ENCODE measurements at places on chromosomes 12 and 14.

- no peak for DNase-seq
Observed at GRCh38 chr14:28830115-28830534, 63.5 kb downstream of the FOXG1 start.

- no peak for DNase-seq
Observed at GRCh38 chr14:75568140-75568539, 10.3 kb upstream of the FLVCR2 start.

DNA sequence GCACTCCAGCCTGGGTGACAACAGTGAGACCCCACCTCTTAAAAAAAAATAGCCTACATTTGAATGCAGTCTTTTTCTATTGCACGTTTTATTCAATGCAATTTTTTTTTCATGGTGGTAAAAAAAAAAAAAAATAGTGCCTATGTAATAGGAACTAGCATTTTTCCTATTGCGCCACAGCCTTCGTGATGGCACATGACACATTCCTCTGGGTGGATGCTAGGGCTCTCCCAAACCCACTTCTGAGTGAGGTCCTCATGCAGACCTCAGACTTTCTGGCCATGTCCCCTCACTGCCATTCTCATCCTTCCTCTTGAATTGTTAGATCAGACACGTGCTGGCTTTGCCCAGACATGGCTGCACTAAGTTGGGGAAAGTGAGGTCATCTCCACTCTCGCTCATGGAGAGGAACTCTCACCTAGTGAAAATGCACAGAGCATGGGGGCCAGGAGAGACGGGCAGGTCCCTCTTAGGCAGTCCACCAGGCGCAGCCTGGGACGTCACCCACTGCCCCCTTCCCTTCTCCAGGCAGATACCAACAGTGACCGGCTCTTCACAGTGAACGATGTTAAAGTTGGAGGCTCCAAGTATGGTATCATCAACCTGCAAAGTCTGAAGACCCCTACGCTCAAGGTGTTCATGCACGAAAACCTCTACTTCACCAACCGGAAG lies 19.2 kb downstream of the DCAF4 start:
- DNase-seq = no peak

DNA sequence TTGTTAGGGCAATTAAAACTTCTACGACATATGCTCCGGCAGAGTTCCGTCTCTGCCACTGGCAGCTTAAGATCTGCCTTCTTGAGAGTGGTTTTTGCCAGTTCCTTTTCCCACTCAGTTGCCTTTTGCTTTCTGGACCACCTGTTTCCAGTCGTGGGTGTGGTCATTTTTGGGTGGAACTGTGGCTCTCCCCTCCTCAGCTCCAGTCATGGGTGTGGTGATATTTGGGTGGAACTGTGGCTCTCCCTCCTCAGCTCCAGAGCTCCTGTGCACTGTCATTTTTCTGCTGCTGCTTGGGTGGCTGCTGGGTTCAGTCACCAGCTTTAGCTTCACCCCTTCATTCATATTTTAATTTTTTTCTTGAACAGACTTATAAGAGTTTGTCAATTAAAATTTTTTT lies 25.3 kb downstream of the WDR20 start:
- no peak for DNase-seq

DNA sequence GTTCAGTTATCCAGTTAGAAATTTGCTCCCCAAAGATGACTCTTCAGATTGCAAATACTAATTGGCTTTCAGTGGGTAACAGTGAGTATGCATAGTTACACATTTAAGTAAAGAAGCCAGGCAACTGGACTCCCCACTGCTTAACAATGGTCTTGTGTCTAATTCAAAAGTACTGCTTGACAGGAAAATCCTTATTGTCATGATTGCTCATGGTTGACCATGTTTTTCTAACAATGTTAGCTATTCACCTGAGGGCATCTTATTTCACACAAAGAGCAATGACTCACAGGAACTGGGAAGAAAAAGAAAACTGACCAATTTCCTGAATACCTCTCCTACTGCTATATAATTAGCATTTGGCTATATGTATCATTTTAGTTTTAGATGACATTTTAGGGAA lies 33.7 kb upstream of the ALG10B start:
- no peak for DNase-seq

- DNase-seq = no peak
Observed at GRCh38 chr14:67532998-67533753, at the start of gene PLEKHH1. TSS of gene PLEKHH1 (plus strand) at chr14:67533290. CDS start at chr14:67541868, 8,578 bp downstream.

DNA sequence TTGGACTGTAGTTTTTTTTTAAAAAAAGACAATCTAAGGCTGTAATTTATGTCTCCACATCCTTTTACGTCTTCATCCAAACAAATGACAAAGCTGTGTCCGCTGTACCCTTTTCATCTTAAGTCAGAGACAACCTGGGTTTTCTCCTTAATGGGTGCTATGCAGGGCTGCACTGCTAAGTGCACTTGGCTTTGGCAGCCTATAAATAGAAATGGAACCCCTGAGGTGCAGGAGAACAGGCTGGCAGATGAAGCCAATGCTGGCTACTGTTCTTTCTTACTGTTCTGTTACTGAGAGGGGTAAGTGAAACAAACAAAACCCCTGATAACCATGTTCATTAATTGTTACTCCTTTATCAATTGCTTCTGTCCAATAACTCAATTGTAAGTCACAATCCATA lies 47.1 kb upstream of the KICS2 start:
- DNase-seq = no peak

DNA sequence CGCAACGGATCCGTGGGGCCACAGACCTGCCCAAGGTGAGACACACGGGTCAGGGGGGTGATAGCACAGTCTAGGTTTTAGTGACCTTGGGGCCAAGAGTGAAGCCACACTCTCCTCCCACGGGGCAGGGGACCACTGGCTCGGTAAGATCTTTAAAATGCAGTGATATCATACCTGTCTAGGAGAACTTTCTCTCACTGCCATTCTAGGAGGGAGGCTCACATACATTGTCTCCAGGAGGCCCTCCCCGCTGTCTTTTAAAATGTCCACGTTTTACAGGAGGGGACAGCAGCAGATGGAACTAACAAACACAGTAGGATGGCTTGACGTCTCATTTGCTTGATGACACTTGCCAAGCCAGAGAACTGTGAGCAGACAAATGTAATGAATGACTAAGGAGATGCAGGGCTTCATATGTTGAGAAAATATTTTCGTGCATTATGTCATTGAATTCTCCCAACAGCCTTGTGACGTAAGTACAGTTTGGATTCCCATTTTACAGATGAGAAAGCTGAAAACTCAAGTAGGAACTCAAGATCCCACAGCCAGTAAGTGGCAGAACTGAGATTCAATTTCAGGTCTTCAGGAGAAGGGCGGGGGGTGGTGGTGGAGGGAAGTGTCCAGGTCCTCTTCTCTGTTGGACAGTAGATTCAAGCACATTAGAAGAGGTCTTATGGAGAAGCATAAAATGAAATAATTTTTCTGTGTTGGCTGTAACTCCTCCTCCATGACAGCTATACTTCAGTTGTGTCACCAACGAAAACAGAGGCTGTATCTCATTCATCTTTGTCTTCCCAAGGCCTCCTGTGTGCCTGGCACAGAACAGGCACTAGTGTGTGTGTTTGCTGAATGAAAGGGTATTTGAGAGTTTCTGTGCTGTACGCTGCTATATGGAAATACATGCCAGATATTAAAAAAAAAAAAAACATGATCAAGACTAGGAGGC lies 2.1 kb downstream of the VASH1 start:
- DNase-seq = no peak

DNA sequence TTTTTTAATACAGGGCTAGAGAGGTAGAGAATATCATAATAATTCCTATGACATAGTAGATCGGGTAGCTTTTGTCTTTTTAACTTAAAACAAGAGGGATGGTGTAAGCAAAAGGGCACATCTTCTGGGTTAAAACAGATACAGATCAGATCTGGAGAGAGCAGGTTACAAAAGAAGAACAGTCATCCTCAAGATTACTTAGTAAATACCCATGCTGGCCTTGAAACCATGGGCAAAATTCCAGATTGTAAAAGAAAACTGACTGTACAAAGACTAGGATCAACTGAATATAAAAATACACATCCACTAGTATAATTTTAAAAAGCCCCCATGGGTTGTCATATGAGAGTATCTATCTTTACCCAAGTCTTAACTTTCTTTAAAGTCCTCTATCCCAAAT lies 76.7 kb downstream of the MED13L start:
- DNase-seq = no peak

DNA sequence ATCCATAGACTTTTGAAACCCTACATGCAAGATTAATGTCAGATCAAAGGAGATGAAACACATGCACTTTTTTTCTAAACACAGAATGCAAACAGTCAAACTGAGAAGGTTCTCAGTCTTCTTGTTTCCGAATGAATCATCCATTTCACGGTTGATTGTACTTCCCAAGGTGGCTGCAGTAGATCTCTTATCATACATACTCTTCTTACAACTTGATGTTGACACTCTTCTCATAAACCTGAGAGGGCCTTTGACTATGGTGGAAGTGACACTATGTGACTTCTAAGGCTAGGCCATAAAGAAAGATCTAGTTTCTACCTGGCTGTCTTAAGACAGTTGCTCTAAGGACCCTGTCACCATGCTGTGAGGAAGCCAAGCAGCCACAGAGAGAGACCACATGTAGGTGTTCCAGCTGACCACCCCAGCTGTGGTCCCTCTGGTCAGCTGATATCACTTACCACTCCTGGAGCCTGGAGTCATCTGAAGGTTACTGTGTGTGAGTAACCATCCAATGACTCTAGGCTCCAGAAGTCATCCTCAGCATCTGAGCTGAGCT lies 67.2 kb upstream of the HMGA2 start:
- no peak for DNase-seq

- DNase-seq = no peak
Observed at GRCh38 chr12:114943601-114944000, 259.6 kb upstream of the TBX3 start.

- no peak for DNase-seq
Observed at GRCh38 chr12:120748242-120748641, 22.6 kb downstream of the ACADS start.

DNA sequence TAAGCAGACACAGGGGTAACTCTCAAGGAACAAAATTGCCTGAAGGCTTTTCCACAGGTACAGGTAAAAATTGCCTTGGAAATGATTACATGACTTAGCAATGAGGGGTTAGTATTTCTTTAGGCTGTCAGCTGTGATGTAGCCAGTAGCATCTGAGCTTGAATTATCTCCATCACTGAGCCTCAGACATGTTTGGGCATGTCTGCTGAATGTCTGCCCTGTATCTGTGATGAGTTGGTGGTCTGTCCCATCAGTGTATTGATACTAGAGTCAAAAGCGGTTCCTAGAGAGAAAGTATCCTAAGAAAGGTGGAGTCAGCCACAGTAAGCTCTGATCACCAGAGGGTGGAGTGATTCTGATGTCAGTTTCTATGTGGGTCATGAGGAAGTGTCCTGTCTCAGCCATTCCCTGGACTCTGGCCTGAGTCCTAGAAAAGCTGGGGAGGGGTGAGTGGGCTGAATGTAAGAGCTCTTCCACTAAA lies 16.3 kb downstream of the AKAP6 start:
- DNase-seq = no peak

DNA sequence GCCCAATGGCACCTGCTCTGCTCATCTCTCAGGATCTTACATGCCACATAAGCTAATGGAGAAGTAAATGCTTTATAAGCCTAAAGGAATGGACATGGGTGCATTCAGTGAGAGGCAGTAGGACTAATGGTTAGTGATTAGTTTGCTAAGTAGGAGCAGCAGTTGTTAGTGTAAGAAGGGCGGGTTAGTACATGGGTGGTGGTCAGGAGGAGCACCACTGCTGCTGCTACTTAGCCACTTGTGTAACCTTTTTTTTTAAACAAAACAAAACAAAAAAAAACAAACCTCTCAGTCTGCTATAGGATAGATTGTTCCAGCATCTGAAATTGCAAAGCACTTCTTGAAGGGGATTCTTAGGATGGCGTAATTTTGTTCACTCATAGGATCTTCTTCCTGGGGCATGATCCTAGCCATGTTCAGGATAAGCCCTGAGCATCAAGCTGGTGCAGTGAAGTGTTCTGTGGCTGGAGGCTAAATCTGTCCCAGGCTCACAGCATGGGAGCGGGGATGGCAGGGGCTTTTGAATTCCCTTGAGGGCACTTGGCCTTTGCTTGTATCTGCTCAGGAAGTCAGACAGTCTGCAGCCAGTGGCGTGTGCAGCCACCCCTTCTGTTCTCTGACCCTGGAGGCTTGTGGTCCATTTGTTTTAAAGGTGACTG lies 63.6 kb downstream of the CHST11 start:
- DNase-seq = no peak

DNA sequence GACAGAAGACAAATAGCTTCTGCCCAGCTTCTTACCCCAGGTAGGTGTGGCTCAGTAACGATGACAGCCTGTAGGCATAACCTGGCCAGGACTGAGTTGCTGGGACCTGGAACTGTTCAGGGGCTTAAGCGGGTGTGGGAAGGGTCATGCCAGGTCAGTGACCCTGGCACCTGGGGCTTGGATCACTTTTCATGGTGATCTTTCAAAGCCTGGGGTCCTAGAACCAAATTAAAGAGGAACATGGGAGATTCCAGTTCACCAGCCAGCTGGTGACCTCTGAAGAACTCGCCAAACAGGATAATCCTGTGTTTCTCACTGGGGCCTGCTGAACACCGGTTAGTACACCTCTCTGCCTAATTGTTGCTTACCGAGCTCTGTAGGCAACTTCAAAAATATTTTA lies 102.6 kb upstream of the LMNTD1 start:
- DNase-seq = no peak

DNA sequence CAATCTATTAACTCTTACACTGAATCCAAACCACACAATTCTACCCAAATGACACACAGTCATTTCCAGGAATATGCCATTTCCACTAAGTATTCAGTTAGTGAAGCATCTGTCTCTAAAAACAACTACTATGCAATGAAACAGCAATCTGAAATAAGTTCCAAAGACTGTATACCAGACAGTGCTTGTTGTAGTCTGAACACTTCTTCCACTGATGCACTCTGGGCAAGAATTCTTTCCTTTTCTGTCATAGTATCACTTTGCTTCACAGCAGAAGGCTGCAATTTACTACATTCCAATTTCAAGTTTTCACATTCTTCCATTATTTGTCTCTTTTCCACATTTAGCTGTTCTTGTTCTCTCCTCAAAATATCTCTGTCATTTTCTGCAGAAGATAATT lies 25.8 kb downstream of the TRIP11 start:
- DNase-seq = no peak

- DNase-seq = no peak
Observed at GRCh38 chr12:110923692-110924334, 3.4 kb upstream of the MYL2 start.

GRCh38 chr12:93009533-93009932 lies 80.4 kb upstream of the EEA1 start:
- DNase-seq = no peak
